Naive B cell (primary cell): ENCODE measurements at places on chromosomes 5 and 9.

- peaks cover 27% of the 10 kb centered on the region for H3K4me1 ChIP-seq
- no peaks in the 10 kb centered on the region for H3K27me3 ChIP-seq
- DNase-seq, result no peak
- H3K4me3 ChIP-seq, result no peak overlapping the region
- no peak overlapping the region for H3K27ac ChIP-seq
These were observed 1.3 kb downstream of the TEX53 start for GRCh38 chr9:114656301-114656700.

DNA sequence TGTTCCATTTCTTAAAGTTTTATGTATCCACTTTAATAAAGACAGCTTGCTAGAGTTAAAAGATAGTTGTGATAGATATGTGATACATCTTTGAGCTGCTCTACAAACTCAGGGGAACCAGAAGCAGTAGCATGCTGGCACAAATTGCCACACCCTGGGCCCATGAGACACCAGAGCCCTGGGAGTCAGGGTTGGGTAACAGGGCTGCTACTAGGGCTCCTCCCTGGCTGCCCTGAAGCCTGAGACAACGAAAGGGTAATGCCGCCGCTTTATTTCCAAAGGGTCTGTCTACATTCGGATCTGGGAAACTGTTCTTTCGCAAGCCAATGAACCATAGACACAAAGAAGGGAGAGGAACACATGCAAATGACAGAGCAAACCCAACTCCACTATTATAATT lies 29.2 kb downstream of the PTPN3 start:
- H3K27me3 ChIP-seq, result peaks cover 36% of the 10 kb centered on the region
- H3K4me1 ChIP-seq, result no peaks in the 10 kb centered on the region
- no peak overlapping the region for H3K27ac ChIP-seq
- H3K36me3 ChIP-seq, result no peaks in the 10 kb centered on the region
- H3K4me3 ChIP-seq, result no peak overlapping the region

DNA sequence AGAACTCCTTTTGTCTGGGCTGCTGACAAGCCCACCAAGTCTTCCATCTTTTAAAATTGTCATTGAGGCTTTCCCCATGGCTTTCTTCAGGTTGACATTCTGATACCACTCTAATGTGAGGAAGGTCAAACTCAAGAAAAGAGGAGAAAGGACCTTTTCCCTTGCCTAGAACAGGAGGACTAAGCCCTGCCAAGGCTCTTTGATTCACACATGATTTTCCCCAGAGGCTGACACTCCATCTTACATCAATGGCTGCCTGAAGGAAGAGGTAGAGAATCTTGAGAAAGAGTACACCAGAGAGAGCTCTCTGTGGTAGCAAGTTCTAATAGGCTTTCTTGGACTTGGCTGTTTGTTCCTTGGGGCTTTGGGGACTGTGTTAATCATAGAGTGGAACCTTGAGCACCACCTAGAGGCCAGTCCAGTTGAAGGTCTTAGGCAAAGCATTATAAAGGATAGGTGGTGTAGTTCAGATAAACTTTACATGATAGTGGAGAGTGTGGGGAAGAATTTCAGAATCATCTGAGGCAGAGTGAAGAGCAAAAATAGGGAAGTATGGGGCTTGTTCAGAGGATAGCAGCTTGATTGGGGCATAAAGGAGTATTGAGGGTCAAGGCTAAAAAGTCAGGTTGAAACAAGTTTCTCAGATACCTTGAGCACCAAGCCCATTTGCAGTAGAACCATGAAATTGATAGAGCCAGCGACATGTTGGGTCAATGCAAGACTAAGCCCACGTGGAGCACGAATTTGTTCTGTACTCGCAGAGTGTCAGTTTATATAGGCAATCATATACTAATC lies 36.7 kb downstream of the NDFIP1 start:
- no peaks in the 10 kb centered on the region for H3K27me3 ChIP-seq
- H3K4me1 ChIP-seq, result no peaks in the 10 kb centered on the region
- no peak overlapping the region for H3K4me3 ChIP-seq
- H3K36me3 ChIP-seq, result peaks cover 12% of the 10 kb centered on the region
- DNase-seq, result peak; percentile 30

DNA sequence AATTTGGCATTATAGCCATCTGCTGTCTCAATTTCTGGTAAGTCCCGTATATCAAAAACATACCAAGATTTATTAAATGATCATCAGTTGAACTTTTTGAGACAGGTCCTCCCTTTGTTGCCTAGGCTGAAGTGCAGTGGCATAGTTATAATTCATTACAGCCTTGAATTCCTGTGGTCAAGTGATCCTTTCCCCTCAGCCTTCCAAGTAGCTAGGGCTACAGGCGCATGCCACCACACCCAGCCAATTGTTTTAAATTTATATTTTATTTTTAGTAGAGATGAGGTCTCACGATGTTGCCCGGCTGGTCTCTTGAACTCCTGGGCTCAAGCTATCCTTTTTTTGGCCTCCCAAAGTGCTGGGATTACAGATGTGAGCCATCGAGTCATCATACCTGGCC lies 418.9 kb downstream of the ARHGEF28 start:
- no peak overlapping the region for H3K27ac ChIP-seq
- no peaks in the 10 kb centered on the region for H3K36me3 ChIP-seq
- no peaks in the 10 kb centered on the region for H3K4me1 ChIP-seq
- H3K27me3 ChIP-seq, result peaks cover 12% of the 10 kb centered on the region
- H3K4me3 ChIP-seq, result no peak overlapping the region

DNA sequence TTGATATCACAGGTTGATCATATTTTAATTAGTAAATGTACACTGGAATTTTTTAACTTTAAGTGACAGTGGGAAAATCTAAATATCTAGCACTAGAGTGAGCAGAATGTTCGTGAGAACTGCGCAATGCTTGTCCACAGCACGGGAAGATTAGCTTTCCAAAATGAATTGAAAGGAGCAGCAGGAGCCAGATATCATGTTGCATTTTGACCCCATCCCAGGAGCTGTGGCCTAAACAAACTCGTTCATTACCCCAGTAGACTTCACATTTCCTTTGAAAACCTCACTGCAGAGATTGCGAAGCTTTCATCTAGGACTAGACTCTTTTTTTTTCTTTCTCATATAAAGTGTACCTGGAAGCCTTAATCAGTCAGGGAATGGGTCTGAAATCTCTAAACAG lies 525.8 kb downstream of the CTNND2 start:
- H3K4me3 ChIP-seq, result no peak overlapping the region
- no peaks in the 10 kb centered on the region for H3K4me1 ChIP-seq
- DNase-seq, result no peak
- H3K36me3 ChIP-seq, result no peaks in the 10 kb centered on the region

DNA sequence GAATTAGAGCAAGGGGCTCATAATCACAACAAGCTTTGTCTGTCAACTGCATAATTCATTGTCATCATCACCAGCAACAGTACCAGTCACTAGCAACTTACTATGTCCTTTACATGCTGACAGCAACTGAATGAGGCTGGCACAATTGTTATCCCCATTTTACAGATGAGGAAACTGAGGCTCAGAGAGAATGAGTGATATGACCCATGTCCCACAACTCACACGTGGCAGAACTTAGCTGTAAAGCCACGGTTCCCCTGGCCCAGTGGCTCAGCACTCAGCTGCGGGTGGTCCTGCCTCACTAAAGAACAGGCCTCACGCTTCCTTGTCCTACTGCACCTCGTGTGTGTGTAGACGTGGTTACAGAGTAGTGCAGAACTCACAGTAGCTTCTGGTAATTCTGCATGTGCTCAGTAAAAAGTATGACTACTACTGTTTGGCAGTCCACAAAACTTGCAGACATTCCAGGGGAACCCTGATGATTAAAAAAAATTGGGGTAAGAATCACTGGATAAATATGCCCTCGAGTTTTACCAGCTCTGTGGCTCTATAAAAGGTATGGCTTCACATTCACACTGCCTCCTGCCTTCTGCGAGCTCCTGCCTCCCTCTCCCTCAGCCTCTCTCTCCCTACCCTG lies 30.2 kb downstream of the AFAP1L1 start:
- no peak overlapping the region for H3K27ac ChIP-seq
- no peak overlapping the region for H3K4me3 ChIP-seq
- peaks cover 5% of the 10 kb centered on the region for H3K4me1 ChIP-seq
- H3K36me3 ChIP-seq, result no peaks in the 10 kb centered on the region
- peaks cover 42% of the 10 kb centered on the region for H3K27me3 ChIP-seq
- no peak for DNase-seq

DNA sequence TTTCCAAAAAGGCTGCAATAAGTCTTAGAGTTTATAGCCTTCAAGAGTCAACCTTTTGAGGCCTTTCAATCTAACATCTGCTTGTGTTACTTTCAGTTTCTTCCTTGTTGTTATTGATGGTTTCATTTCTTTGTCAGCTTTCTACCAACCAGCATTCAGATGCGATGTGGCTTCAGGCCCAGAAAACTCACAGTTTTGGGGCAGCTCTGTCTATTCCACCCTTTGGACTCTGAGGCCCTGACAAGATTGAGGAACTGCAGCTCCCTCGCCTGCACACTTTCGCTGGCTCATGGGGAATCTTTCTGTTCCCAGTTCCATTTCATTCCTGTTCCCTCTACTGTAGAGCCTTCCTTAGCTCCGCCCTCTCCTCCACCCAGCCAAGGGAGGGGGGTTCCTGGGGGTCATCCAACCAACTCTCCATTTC lies 13.3 kb upstream of the WHRN start:
- no peak overlapping the region for H3K27ac ChIP-seq
- H3K36me3 ChIP-seq, result no peaks in the 10 kb centered on the region
- no peak overlapping the region for H3K4me3 ChIP-seq
- peaks cover 28% of the 10 kb centered on the region for H3K4me1 ChIP-seq

GRCh38 chr5:161155451-161155850 lies 303.4 kb upstream of the ATP10B start:
- no peak for DNase-seq
- no peak overlapping the region for H3K27ac ChIP-seq
- no peaks in the 10 kb centered on the region for H3K4me1 ChIP-seq
- H3K36me3 ChIP-seq, result no peaks in the 10 kb centered on the region

DNA sequence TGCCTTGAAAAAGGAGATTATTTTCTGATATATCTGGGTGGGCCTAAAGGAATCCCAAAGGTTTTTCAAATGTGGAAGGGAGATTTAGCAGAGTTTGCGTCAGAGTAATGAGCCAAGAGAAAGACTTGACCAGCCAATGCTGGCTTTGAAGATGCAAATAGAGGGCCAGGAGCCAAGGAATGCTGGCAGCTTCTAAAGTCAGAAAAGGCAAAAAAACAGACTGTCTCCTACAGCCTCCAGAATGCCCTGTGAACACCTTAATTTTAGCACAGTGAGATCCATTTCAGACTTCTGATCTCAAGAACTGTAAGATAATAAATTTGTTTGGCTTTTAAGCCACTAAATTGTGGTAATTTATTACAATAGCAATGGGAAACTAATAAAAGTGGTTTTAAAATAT lies 122.6 kb upstream of the FREM1 start:
- no peaks in the 10 kb centered on the region for H3K4me1 ChIP-seq
- no peak overlapping the region for H3K27ac ChIP-seq
- H3K4me3 ChIP-seq, result no peak overlapping the region
- no peaks in the 10 kb centered on the region for H3K27me3 ChIP-seq
- peaks cover 7% of the 10 kb centered on the region for H3K36me3 ChIP-seq

DNA sequence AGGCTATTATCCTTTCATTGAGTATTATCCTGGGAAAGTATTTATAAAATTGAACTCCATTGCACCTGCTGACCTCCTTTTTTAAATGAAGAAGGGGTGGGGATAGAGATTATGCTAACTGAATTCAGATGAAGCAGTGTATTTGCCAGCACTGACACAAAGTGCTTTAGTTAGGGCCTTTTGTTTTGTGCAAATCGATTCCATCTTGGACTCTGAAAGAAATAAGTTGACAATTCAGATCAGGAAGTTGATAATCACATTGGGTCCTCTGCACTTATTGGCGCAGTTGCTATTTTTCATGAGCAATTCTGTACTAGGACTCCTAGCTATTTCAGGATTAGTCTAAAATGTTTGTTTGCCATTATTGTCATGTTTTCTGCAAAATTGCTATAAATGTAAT lies 101.6 kb upstream of the FSD1L start:
- no peaks in the 10 kb centered on the region for H3K27me3 ChIP-seq
- no peak overlapping the region for H3K4me3 ChIP-seq
- no peaks in the 10 kb centered on the region for H3K36me3 ChIP-seq
- H3K27ac ChIP-seq, result no peak overlapping the region

DNA sequence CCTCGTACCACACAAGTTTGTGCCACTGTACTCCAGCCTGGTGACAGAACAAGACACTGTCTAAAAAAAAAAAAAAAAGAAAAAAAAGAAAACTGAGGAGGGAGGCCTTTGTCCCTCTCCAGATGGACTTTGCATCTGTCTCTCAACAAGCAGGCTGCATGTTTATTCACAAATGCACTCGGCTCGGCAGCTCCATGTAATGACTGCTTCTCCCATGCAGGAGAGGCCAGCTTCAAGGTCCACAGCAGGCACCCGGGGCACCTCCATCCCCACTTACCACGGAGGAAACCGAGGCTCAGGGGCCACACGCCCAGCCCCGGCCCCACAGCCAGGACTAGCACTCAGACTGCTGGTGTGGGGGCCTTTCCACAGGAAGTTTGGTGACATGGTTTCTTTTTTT lies 13.1 kb upstream of the NCS1 start:
- no peak overlapping the region for H3K27ac ChIP-seq
- H3K4me3 ChIP-seq, result no peak overlapping the region
- H3K27me3 ChIP-seq, result peaks cover 9% of the 10 kb centered on the region
- no peaks in the 10 kb centered on the region for H3K4me1 ChIP-seq
- no peaks in the 10 kb centered on the region for H3K36me3 ChIP-seq

DNA sequence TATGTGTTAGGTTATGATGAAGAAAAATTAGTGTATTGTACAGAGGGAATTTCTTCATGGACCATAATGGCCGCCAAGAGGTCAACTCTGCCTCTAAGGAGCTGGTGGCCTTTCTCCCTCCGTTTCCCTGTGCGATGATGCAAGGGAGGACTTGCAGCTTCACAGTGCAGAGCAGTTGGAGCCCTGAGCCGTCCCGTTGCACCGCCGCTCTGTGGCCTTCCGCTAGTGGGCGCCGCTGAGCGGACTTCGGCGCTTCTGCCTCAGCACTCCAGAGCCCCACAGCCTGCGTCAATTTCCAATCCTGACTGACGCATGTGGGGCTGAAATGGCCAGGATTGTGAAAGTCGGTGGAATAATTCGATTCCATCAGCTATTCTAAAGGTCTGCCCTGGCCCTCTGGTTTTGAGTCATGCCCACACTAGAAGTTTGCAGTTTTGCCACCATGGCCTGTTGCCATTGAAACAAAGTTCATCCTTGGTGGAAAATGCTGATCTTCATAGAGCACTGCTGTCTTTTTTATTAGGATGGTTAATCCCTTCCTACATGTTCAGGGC lies 22.7 kb upstream of the LECT2 start:
- H3K4me1 ChIP-seq, result no peaks in the 10 kb centered on the region
- no peak for DNase-seq
- no peaks in the 10 kb centered on the region for H3K36me3 ChIP-seq
- H3K27me3 ChIP-seq, result peaks cover 37% of the 10 kb centered on the region

GRCh38 chr9:71628247-71628646 lies 140.1 kb downstream of the CEMIP2 start:
- H3K4me3 ChIP-seq, result no peak overlapping the region
- no peaks in the 10 kb centered on the region for H3K27me3 ChIP-seq
- no peak overlapping the region for H3K27ac ChIP-seq
- no peaks in the 10 kb centered on the region for H3K36me3 ChIP-seq
- DNase-seq, result no peak
